ENCODE measurements at places on chromosomes 11 and 22.

- DNase-seq: no peak
Measured at GRCh38 chr11:72494109-72494429, 59.7 kb upstream of the CLPB start.

- DNase-seq: no peak
Measured at GRCh38 chr22:17952273-17952801, 72.0 kb downstream of the MICAL3 start.

DNA sequence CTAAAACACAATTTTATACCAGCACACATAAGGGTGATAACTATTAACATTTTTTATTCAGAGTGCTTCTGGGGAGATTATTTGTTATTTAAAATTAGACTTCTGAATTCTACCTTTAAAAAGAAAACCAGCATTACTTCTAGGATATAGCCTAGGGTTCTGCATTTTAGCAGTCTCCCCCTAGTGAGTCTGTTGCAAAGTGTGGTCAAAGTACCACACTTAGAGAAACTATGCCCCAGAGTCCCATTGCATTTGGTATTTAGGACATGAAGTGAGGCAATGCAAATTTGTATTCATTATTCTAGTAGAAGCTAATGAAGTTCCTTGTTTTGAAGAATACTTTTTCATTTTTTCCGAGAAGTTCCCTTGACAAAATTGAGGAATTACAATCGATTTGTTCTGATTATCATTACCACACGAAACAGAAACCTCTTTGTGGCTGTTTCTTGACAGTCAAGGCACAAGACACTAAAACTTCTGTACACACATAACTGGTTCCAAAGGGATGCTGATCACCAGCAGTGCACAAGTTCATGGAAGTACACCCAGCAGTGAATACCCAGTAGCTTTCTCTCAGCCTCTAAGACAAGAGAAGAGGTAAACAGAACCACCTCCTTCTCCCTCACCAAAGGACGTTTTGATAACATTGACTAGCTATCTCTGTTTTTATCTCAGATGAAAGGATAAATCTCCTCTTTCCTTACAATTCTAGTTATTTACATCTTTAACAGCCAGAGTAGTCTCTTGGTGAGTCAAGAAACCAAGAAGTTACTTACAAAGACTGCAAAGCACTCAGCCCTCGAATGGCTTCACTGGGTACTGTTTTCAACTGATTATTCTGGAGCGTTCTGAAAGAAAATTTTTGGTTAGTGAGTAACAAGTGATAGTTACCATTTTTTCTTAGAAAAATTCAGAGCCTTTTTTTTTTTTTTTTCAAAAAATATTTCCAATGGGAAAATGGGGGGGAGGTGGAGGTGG lies 27.6 kb upstream of the CCDC34 start:
- no peak for DNase-seq

DNA sequence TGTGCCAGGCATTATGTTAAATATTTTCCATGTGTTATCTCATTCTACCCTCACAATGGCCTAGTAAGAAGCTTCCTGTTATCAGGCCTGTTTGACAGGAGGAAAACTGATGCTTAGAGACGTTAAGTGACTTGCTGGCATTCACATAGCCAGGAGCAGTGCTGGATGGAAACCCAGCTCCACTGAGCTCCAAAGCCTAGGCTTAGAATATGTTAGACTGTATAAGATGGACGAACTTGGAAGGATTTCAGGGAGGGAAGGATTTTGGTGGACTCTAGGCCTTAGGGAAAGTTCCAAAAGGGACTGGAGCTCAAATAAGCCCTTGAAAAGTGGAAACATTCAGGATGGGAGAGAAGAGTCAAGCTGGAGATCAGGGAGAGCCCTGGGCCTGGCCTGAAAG lies 2.1 kb downstream of the CD44 start:
- DNase-seq: no peak
